ENCODE measurements at places on chromosomes 5 and 9. TPM values are rescaled to one million over a fixed set of nuclear protein-coding genes. Genes with fewer than 3 reads are reported as not detected.
A peak's percentile ranks its signal among the peaks of the same experiment; 100 is the strongest.

DNA sequence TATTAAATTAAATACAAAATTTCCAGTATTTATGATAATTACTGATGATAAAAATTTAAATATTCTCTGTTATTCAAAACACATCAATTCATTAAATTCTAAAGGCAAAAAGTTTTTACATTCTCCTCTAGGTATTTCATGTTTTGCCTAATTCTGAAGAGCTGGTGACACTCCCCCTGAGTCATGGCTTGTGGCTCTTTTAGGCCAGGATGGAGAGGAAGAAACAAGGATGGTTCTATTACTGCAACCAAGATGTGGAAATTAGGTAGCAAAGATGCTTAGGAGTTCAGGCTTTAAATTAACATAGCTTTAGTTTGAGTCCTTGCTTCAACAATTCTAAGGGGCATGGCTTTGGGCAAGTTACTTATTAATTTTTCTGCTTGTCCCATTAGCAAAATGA is 1295.8 kb downstream of the EFNA5 start:
- no peaks in the 10 kb centered on the region for H3K36me3 ChIP-seq
- no peak overlapping the region for H3K4me3 ChIP-seq
- H3K27ac ChIP-seq = no peak overlapping the region
- H3K4me1 ChIP-seq = no peaks in the 10 kb centered on the region
- H3K27me3 ChIP-seq = no peaks in the 10 kb centered on the region
- DNase-seq = no peak

GRCh38 chr5:29208024-29208423 is 1985.5 kb upstream of the CDH6 start:
- no peak for DNase-seq
- no peaks in the 10 kb centered on the region for H3K36me3 ChIP-seq
- H3K27me3 ChIP-seq = no peaks in the 10 kb centered on the region
- H3K4me3 ChIP-seq = no peak overlapping the region

DNA sequence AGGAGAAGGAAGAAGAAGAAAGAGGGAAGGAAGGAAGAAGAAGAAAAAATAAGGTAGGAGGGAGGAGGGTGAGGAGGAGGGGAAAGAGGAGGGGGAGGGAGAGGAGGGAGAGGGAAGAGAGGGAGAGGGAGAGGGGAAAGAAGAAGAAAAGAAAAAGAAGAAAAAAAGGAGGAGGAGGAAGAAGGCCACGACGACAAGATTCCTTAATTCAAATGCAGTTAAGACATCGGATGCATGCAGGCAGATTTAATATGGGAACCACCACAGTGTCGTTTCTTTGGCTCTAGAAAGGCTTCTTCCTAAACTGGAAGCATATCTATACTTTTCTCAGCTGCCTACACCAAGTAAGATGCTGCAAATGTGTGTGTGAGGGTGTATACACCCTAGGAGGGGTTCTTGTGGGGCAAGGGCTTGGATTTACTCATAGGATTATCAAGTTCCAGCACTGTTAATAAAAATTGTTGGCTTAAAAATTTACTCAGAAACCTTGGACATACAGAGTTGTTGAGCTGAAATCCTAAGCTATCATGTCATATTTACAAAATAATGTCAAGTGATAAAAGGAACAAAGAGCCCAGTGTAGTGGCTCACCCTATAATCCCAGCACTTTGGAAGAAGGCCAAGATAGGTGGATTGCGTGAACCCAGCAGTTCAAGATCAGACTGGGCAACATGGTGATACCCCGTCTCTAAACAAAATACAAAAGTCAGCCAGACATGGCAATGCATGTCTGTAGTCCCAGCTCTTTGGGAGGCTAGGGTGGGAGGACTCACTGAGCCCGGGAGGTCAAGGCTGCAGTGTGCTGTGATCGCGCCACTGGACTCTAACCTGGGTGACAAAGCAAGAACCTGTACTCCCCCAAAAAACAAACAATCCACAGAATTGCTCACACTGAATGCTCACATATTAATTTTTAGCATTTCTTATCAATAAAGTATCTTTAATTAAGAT is 108.5 kb downstream of the UBAP2 start:
- no peak for DNase-seq
- no peak overlapping the region for H3K27ac ChIP-seq
- H3K36me3 ChIP-seq = peaks cover 30% of the 10 kb centered on the region
- H3K27me3 ChIP-seq = no peaks in the 10 kb centered on the region

DNA sequence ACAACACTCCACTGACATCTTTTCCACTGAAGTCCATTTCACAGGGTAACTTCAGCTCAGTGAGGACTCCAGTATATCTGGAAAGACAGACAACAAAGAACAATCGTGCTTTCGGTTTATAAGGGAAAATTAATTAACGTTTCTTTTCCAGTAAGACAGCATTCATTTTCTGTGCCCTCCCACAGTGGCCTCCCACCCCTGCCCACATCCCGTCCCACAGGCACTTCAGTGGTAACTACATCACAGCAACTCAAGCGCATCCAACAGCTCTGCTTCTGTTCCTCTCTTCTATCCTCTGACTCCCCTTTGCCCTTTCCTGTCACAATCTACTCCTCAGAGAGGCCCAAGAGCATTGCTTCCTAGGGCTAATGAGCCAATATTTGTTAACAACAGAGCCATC is 40.3 kb downstream of the GLDC start:
- no peaks in the 10 kb centered on the region for H3K27me3 ChIP-seq
- DNase-seq = no peak
- no peak overlapping the region for H3K4me3 ChIP-seq
- H3K27ac ChIP-seq = no peak overlapping the region

The SLC6A3 gene
- total RNA-seq = 0.46 TPM

DNA sequence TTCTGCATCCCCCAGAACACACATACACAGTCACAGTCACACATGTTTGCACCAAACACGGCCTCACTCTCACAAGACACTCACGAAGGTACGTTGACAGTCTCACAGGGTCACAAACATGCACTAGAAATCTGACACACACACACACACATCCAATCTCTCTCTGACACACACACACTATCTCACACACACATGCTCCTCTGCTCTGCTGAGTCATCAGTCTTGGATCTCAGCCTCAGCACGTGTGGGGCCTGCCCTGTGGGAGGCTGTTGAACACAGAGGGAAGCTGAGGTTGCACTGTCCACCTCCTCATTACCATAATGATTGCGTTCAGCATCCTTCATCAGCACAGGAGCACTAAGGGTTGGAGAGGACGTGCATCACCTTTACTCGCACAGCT is 188.8 kb downstream of the MTRR start:
- H3K36me3 ChIP-seq = no peaks in the 10 kb centered on the region
- peaks cover 11% of the 10 kb centered on the region for H3K4me1 ChIP-seq
- no peak overlapping the region for H3K27ac ChIP-seq
- H3K4me3 ChIP-seq = no peak overlapping the region

The TAF11L5 gene
- not detected for total RNA-seq

DNA sequence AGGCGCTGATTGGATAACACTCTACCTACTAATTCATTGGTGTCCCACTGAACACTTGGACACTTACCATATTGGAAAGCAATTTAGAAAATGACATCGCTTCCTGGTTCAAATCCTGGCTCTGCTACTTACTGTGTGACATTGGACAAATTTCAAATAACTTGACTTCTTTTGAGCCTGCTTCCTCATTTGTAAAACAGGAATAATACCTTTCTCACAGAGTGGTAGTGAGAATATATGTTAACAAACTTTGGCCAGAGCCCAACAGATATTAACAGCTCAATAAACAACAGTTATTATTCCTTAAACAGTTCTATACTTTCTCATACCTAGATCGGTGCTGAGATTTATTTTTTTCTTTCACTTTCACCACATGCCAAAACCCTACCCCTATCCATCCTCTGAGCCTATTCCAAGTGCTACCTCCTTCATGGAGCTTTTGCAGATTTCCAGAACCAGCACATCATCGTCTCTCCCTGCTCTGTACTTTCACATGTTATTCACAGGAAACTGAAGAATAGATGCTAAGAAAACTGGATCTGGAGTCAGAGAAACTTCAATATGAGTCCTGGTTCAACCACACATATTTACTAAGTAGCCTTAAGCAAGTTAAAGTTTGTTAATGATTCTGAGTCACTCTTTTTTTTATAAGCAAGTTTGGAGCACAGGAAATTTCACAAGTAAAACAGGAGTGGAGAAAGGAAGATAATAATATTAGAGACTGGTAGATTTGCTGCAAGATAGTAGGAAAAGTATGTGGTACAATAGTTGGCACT is 92.3 kb downstream of the STRBP start:
- H3K27ac ChIP-seq = peak overlapping the region; percentile 81
- no peaks in the 10 kb centered on the region for H3K27me3 ChIP-seq
- peaks cover 20% of the 10 kb centered on the region for H3K4me1 ChIP-seq
- H3K4me3 ChIP-seq = no peak overlapping the region

- peak; percentile 54 for DNase-seq
- H3K4me1 ChIP-seq = peaks cover 4% of the 10 kb centered on the region
- H3K27me3 ChIP-seq = no peaks in the 10 kb centered on the region
- H3K4me3 ChIP-seq = peak overlapping the region; percentile 29
- no peak overlapping the region for H3K27ac ChIP-seq
These were observed 362.1 kb downstream of the EBF1 start for GRCh38 chr5:158737536-158738027.

The IL33 gene
- not detected for total RNA-seq

- H3K27ac ChIP-seq = no peak overlapping the region
- H3K4me1 ChIP-seq = no peaks in the 10 kb centered on the region
- DNase-seq = no peak
- H3K4me3 ChIP-seq = no peak overlapping the region
- no peaks in the 10 kb centered on the region for H3K36me3 ChIP-seq
These were observed 73.5 kb downstream of the PTPN3 start for GRCh38 chr9:109424618-109425017.

- H3K4me3 ChIP-seq = peak overlapping the region; percentile 13
- peaks cover 10% of the 10 kb centered on the region for H3K4me1 ChIP-seq
- no peaks in the 10 kb centered on the region for H3K36me3 ChIP-seq
- DNase-seq = no peak
- no peaks in the 10 kb centered on the region for H3K27me3 ChIP-seq
These were observed 144.4 kb downstream of the BNC2 start for GRCh38 chr9:16726029-16726428.

DNA sequence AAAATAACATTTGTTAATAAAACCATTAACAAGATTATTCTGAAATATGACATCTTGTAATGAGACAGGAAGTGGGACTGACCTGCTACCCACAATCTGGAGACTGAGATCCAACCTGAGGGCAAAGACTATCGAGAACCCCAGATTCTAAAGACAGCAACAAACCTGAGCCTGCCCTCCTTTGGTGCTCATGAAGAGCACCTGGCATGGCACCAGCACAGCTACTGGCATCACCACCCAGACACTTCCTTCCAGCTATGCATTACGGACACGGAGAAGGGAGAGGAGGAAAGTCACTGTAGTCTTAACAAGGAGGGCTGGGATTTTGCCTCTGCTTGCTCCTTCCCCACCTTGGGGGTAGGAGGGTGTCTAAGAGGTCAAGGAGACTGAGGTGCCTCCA is 105.5 kb downstream of the AUH start:
- H3K4me1 ChIP-seq = no peaks in the 10 kb centered on the region
- H3K27me3 ChIP-seq = no peaks in the 10 kb centered on the region
- H3K36me3 ChIP-seq = no peaks in the 10 kb centered on the region

The CCDC183 gene
- 1.6 TPM for total RNA-seq

GRCh38 chr9:99737649-99738048 is 84.0 kb upstream of the NR4A3 start:
- no peaks in the 10 kb centered on the region for H3K36me3 ChIP-seq
- H3K4me3 ChIP-seq = no peak overlapping the region
- H3K27me3 ChIP-seq = no peaks in the 10 kb centered on the region
- DNase-seq = no peak
- H3K27ac ChIP-seq = no peak overlapping the region

DNA sequence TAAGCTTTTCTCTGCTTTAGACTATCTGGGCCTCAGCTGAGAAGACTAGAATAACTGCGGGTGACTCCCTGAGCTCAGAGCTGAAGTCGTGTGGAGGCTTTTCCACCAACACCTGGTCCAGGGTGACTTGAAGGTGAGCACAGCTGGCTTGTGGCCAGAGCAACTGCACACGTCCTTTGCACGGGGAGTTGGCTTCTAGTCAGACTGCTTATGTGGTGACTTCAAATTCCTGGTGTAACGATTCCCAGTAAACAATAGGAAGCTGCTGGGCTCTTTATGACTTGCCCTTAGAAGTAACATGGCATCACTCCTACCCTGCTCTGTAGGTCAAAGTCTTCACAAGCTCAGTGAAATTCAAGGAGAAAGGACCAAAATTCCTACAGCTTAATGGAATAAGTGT is 800.6 kb upstream of the CDH6 start:
- H3K27ac ChIP-seq = no peak overlapping the region
- DNase-seq = no peak
- H3K4me1 ChIP-seq = 0 out of 2 replicates have a peak, but pooled peaks cover 2% of the 10 kb centered on the region
- H3K36me3 ChIP-seq = no peaks in the 10 kb centered on the region

The GABRB2 gene
- total RNA-seq = 1.9 TPM

GRCh38 chr5:180074462-180074861 is 2.9 kb upstream of the RNF130 start:
- peaks cover 6% of the 10 kb centered on the region for H3K4me1 ChIP-seq
- peaks cover 18% of the 10 kb centered on the region for H3K27me3 ChIP-seq
- H3K27ac ChIP-seq = no peak overlapping the region

The SEMA4D gene
- 70.4 TPM for total RNA-seq

The OBP2B gene
- total RNA-seq = not detected

The DCTN4 gene
- 42.5 TPM for total RNA-seq

The FOXD4L6 gene
- 0.13 TPM for total RNA-seq

GRCh38 chr5:148387325-148387724 is 3.6 kb downstream of the FBXO38 start:
- H3K4me1 ChIP-seq = no peaks in the 10 kb centered on the region
- no peak overlapping the region for H3K4me3 ChIP-seq
- H3K36me3 ChIP-seq = no peaks in the 10 kb centered on the region
- DNase-seq = no peak
- H3K27me3 ChIP-seq = no peaks in the 10 kb centered on the region
- H3K27ac ChIP-seq = no peak overlapping the region

The GRIA1 gene
- total RNA-seq = 1.1 TPM

- H3K4me3 ChIP-seq = no peak overlapping the region
- no peaks in the 10 kb centered on the region for H3K4me1 ChIP-seq
- no peak for DNase-seq
- no peaks in the 10 kb centered on the region for H3K27me3 ChIP-seq
- H3K27ac ChIP-seq = no peak overlapping the region
These were observed 9.0 kb upstream of the PAPPA start for GRCh38 chr9:116144555-116144954.

DNA sequence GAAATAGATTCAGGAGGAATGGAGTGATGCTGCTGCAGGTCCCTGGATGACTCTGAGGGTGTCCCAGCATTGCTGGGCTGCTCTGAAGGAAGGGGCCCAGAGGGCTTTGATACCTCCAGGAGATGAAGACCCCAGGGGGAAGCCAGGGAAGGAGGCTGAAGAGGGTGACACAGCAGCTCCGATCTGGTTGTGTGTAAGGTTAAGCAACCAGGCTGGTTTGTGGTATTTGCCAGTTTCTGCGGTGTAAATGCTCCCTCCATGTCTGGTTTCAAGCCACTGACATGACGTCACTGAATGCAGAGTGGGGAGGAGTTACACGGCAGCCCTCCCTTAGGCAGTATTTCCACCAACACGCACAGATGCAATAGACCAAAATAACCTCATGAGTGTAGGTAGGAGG is 40.0 kb upstream of the ORM1 start:
- H3K4me1 ChIP-seq = no peaks in the 10 kb centered on the region
- DNase-seq = no peak
- no peak overlapping the region for H3K4me3 ChIP-seq
- H3K27me3 ChIP-seq = no peaks in the 10 kb centered on the region
